ENCODE measurements at places on chromosomes 1 and 21.
A peak's percentile ranks its signal among the peaks of the same experiment; 100 is the strongest.

GRCh38 chr1:1510912-1511532 is 940 bp upstream of the ATAD3A start:
- no peak for DNase-seq

GRCh38 chr1:184376369-184376768 is 10.5 kb upstream of the C1orf21 start:
- no peak for DNase-seq

GRCh38 chr1:29529677-29530278 is 293.5 kb downstream of the PTPRU start:
- no peak for DNase-seq

DNA sequence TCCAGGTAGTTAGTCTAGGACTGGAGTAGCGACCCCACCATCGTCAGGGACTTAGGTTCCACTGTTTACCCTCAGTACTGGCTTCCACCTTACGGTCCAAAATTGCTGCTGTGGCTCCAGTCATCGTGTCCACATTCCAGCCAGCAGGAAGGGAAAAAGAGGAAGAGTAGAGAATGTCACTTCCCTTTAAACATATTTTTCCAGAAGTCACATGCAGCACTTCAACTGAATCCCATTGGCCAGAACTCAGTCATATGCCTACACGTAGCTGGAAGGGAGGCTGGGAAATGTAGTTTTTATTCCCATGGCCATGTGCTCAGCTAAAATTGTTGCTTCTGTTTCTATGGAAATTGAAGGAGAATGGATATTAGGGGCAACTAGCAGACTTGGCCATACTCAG is 84.1 kb upstream of the SELENON start:
- DNase-seq, result no peak

DNA sequence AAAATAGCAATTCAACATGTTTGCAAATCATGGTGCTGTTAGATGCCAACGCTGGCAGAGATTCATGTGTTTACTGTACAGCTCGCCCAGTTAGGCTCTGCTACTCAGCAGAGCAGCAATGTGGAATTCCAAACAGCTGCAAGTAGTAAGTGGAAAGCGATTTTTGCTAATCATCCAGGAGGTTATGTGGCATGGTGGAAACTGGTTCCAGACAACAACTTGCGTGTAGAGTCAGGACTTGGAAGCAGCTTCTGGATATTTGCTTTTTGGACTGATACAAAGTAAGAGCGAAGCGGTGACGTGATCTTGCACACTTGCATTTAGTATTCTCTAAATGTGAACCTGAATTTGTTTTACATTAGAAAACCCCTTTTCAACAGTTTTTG is 27.1 kb upstream of the HHAT start:
- DNase-seq, result no peak

DNA sequence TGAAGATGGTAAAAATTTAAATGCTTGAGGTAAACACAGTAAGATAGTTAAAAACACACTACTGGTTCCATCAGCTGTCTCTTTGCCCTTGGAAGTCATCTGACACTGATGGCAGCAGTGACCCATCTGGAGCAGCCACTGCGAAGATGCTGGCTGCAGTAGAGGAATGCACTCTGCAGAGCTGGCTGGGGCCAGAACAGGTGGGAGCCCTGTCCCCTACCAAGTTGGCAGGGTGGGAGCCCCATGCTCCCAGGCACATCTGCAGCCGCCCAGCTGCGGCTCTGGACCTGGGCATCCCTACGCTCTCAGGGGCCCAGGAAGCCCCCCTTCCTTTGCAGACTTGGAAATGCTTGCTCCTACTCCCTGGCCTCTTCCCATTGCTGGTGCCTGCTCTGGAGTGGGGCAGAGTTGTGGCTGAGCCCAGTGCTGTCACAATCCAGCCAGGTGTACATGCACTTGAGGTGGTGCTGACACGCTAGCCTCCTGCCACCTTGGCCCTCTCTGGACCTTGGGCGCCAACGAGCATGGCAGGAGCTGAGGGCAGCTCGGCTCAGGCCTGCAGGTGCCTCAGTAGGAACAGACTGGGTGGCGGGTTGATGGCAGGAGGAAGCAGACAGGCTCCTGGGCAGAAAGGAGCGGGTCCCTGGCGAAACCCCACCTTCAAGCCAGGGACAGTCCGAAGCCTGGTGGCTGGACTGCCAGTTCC is 227.0 kb downstream of the FGGY start:
- DNase-seq, result no peak

DNA sequence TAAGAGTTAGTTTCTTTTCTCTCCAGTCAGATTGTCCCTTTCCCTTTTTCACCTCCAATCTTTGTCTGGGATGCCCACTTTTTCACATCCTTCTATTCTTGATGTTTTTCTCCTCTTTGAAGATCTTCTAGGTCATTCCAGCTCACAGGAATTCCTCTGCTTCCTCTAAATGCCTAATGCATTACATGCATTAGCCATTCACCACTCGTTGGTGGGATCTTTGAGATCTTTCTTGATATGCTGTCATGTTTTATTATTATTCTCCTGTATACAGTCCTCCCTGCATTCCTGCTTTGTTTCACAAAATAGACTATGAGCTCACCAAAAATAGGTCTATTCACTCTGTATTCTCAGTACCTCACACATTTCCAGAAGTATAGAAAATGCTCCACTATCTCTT is 129.0 kb downstream of the LYPLAL1 start:
- peak; percentile 48 for DNase-seq

DNA sequence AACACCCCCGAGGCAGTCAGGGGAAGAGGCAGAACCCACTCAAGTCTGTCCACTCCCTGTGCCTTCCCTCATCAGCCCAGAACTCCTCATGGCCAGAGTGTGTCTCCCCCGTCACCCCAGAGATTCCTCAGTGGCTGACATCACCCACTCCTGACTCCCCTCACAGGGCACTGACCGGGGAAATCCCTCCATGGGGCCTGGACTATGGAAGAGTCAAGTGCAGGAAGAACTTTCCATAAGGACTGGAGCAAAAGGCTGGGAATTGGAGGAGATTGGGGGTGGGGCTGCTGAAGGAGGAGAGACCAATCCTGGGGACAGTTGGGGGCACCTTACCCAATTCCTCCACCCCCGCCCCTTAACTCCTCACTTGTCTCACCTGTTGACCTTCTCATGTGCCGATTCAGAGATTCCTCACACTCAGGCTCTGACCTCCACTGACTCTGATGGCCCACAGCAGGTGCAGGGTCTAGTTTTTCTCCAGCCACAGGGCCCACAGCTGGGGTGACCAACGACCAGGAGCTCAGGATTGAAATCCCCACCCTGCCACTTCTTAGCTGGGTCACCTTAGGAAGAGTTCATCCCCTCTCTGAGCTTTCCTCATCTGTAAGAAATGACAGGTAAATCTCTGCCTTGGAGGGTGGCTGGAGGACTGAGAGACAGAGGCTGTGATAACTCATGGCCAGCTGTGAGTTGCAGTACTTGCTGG is 481 bp upstream of the EXTL1 start:
- peak; percentile 55 for DNase-seq

- no peak for DNase-seq
Observed at GRCh38 chr1:155424091-155424490, 103.4 kb downstream of the RUSC1 start.

DNA sequence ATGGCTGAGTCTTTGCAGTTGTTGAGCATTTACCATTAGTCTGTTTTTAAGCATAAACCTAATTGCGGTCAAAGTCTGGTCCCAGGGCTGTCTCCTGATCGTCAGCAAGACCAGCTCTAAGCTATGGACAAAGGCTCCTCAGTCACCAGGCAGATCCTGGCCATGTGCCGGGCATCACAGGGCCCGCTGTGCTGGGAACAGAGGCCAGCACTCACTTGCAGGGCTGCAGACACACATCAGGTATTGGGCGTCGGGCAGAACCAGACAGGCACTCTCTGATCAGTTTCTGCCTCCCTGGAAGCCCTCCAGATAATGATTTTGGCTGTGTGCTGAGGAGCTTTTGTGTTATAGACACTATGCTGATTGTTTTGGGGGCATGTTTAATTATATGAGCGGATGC is 26.6 kb downstream of the TMEM51 start:
- no peak for DNase-seq

GRCh38 chr1:203026031-203026665 is at the start of gene PPFIA4:
TSS of gene PPFIA4 (plus strand) at chr1:203026491. CDS start at chr1:203039009, 12,518 bp downstream.
- DNase-seq, result peak; percentile 65

- no peak for DNase-seq
Observed at GRCh38 chr1:208855403-208855802, 611.2 kb upstream of the PLXNA2 start.

- DNase-seq, result no peak
Observed at GRCh38 chr1:95615421-95615820, 381.4 kb downstream of the RWDD3 start.

DNA sequence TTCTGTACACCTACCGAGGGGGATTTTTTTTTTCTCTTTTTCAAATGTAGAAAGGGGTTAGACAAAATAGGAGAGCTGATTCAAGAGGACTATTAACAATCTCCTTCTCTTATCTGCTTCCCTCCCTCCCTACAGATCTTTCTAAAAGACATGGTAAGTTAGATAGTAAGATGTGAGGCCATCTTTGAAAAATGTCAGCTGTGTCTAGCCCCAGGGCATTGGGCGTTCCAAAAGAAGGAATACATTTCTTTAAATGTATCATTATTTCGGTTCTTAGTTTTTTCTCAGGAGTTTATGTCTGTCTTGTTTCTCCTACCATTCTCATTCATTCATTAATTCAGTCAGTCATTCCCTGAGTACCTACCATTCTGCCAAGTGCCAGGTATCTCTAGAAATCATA is 27.2 kb downstream of the BCL9 start:
- no peak for DNase-seq

DNA sequence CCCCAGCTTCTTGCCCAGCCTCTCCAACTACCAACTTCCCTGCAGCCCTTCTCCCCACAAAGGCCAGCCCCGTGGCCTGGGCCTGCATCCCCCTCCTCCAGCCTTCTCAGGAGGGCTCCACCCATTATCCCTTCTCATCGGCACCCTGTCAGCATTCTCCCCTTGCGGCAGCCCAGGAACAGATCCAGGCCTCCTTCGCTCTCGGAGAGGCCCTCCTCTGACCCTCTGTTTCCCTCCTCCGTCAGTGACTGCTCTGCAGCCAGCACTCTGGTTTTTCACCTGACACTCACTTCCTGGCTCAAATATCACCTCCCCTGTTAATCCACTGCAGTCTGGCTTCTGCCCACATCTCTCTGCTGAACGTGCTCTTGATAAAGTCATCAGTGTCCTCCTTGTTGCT is 17.5 kb downstream of the ADGRB2 start:
- DNase-seq, result no peak

DNA sequence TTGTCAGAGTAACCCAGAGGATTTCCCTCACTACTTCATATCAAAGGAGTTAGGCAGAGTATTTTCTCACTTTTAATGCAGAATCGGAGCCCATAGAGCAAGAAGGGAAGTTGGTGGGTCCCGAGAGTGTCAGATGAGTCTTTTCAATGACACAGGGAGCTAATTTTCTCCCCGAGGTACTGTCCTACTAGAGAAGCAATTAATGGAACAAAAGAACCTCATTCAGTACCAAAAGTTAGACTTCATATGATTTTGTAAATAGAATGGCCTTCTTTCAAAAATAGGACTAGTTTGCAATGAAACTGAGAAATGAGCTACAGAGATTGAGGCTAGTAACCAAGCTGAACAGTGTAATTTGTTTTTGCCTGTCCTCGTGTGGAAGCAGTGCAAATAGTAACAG is 3.9 kb downstream of the NCAM2 start:
- no peak for DNase-seq

- no peak for DNase-seq
Observed at GRCh38 chr1:157775101-157775870, 1.6 kb downstream of the FCRL2 start.

DNA sequence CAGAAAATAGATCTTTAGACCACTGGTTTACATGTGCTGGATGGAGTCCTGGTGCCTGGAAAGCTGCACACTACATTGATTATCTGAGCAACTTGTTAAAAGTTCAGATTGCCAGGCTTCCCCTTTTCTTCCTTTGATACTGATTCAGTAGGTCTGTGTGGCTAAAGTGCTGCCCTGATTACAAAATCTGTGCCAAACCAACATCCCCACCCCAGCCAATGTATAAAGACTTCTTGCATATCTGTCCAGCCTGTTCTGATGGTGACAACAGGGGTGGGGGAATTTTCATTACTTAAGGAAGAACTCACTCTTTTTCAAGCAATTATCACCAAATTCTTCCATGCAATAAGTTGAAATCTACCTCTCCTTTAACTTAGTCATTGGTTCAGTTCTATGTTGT is 135.5 kb downstream of the TNFSF18 start:
- no peak for DNase-seq

DNA sequence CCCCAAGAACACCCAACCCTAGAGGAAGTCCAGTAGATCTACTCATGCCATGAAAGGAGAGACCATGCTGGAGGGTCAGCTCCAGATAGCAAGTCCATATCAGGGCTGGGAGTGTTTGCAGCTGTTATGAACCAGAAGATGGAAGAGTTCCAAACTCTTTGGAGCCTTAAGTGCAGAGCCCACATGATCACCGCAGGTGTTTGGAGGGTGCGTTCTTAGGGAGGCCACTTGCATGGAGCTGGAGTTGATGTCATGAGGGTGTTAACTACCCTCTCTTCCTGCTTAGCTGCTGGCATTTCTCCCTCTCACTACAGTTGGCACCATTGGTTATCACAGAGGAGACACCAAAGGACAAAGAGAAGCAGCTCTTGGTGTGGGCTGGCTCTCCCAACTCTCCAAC is 616.9 kb downstream of the AJAP1 start:
- DNase-seq, result no peak

DNA sequence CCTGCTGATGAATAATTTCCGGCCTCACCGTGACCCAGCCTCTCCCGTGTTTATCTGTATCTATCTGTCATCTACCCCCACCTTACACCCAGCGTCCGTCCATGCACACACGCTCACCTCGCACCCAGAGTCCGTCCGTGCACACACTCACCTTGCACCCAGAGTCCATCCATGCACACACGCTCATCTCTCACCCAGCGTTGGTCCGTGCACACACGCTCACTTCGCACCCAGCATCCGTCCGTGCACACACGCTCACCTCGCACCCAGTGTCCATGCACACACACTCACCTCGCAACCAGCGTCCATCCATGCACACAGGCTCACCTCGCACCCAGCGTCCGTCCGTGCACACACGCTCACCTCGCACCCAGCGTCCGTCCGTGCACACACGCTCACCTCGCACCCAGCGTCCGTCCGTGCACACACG is 25.0 kb upstream of the COL18A1 start:
- DNase-seq, result no peak

Data from NCI-H226 (cell line).